Activated CD4-positive, alpha-beta T cell treated with anti-CD3 and anti-CD28 coated beads, Interleukin-2, amount 50 U/mL, for 16 hours (primary cell): ENCODE measurements at places on chromosomes 11 and 22.

- DNase-seq, result no peak
Observed at GRCh38 chr11:113263458-113264259, 50.7 kb upstream of the TTC12 start.

DNA sequence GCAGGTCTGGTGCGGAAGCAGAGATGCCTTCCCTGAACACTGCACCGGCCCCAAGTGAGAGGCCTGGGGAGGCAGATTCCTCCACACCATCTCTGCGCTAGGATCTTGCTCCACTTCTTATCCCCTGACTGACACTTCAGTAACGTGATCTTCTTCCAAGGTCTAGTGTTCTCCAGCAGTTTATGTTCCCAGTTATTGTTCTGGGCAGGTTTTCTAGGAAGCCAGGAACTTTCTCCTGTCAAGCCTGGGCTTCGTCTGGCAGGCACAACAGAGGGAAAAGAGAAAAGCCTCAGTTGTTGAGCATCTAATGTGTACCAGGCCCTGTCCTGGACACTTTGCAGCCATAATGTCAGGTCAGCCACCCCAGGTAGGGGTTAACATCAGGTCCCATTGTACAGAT is 10.5 kb downstream of the CD82 start:
- DNase-seq, result no peak

- no peak for DNase-seq
Observed at GRCh38 chr11:1875093-1875850, 16.4 kb downstream of the PRR33 start.

GRCh38 chr11:35787013-35787504 is 124.5 kb downstream of the TRIM44 start:
- no peak for DNase-seq

- DNase-seq, result no peak
Observed at GRCh38 chr11:124511745-124512144, 31.7 kb downstream of the OR8B12 start.

GRCh38 chr11:77882396-77882795 is 61.5 kb downstream of the AAMDC start:
- DNase-seq, result no peak

DNA sequence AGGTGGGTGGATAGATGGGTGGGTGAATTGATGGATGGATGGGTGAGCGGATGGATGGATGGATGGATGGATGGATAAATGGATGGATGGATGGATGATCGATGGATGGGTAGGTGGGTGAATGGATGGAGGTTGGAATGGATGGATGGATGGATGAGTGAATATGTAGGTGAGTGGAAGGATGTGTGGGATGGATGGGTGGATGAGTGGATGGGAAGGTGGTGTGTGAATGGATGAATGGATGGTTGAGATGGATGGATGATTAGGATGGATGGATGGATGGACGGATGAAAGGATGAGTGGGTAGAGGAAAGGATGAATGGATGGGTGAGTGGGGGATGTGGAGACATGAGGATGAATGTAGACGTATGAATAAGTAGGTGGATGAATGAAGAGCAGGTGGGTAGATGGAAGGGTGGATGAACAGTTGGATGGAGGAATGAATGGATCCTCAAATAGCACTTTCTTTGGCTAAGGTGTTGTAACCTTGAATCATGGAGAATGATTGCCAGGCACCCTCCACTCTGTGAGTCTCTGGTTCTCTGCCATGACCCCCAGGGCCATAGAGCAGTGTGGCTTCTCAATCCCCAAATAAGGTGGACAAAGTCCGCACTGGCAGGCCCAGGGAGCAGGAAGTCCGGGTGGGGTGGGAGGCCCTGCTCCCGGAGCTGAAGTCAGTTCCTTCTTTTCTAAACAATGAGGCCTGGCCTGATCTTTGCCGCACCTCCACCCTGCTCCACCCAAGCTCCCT is 36.9 kb downstream of the IGF2 start:
- DNase-seq, result no peak

DNA sequence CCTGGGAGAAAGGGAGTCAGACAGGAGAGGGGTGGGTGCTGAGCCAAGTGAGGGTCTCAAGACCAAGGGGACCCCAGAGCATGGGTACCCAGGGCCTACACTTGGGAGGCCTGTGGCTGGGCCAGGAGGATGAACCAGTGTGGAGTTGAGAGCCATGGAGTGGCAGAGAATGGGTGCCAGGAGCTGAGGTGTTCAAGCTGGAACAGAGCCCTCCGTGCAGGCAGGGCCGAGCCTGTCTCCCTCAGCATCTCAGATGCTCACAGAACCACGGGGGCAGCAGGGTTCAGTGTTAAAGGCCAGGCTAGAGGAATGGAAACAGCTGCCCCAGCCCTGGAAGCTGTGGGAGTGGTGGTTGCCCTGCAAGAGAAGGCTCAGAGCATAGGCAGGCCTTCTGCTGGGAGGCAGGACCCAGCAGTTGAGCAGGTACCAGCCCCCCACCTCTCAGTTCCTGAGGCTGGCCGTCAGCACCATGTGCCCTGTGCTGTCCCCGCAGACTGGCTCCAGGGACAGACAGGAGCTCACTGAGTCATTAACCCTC is 32.3 kb downstream of the RSPH14 start:
- DNase-seq, result no peak

DNA sequence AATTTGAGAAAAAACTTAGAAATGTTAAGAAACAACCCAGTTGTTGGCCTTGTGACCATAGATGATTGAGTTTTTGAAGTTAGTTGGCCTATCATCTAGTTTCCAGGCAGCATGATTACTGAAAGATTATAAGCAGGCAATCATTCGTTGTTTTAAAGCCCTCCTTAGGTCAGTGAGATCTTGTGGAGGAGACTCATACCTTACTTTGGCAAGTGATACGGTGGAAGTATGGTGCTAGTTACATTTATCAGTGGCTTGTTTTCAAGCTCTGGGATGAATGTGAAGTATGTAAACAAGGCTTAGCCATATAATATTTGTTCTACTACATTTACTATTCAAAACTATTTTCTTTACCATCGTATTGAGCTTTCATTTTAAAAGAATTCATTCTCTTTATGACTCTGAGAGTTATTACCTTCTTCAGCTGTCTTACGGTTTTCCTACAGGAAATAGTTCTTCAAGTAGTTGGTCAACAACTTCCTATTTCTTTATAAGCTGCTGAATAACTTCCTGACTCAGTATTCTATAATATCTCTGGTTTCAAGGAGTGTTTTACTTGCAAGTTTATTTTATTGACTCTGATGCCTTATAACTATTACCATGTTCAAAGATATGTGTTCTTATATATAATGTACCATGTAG is 7.3 kb downstream of the YAP1 start:
- no peak for DNase-seq
